ENCODE measurements at places on chromosomes 6 and 20. TPM values are rescaled to one million over a fixed set of nuclear protein-coding genes. Genes with fewer than 3 reads are reported as not detected.

Gene FOXS1
- total RNA-seq: 0.82 TPM

- DNase-seq: no peak
Measured at GRCh38 chr6:131745476-131745875, 34.7 kb upstream of the CTAGE9 start.

- DNase-seq: no peak
Measured at GRCh38 chr6:32529697-32530430, at the start of gene HLA-DRB5. Gene HLA-DRB5 (minus strand): TSS chr6:32530287. CDS start chr6:32530224, 63 bp downstream.

DNA sequence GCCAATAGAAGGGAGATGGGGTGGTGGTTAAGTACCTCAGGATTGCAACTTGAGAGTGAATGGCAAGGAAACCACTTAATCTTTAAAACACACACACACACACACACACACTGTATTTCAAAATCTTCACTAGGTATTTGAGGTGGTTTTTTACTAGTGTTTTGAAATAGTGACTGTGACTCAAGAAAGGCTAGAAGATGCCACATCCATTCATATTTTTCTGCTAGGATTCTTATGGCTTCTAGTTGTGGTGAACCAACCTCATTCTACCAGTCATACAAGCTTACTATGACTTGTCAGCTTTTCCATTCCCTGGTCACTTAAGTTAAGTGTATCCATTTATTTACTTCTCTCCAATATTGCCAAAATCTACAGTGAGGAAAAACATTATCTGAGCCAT lies 519.4 kb upstream of the JAG1 start:
- DNase-seq: no peak

GRCh38 chr6:168376120-168376519 lies 56.5 kb upstream of the DACT2 start:
- DNase-seq: no peak

Measured in frontal cortex (tissue), 4 donors.